ENCODE measurements at places on chromosomes 2 and 18. TPM values are rescaled to one million over a fixed set of nuclear protein-coding genes. Genes with fewer than 3 reads are reported as not detected.

The AGXT gene
- 0.16 TPM for total RNA-seq

The ANKRD62 gene
- not detected for total RNA-seq

DNA sequence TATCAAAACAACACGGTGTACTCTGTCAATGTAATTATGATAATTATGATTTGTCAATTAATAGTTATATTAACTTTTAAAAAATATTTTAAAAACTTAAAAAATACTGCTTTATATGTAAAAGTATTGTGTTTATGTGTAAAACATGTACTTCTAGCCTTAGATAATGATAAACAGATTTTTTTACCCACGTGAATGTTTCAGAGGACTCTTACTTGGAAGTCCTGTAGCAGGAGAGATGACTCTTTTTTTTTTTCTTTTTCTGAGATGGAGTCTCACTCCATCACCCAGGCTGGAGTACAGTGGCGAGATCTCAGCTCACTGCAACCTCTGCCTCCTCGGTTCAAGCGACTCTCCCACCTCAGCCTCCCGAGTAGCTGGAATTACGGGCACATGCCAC, 6.2 kb upstream of the MTCL1 start:
- no peak for DNase-seq

DNA sequence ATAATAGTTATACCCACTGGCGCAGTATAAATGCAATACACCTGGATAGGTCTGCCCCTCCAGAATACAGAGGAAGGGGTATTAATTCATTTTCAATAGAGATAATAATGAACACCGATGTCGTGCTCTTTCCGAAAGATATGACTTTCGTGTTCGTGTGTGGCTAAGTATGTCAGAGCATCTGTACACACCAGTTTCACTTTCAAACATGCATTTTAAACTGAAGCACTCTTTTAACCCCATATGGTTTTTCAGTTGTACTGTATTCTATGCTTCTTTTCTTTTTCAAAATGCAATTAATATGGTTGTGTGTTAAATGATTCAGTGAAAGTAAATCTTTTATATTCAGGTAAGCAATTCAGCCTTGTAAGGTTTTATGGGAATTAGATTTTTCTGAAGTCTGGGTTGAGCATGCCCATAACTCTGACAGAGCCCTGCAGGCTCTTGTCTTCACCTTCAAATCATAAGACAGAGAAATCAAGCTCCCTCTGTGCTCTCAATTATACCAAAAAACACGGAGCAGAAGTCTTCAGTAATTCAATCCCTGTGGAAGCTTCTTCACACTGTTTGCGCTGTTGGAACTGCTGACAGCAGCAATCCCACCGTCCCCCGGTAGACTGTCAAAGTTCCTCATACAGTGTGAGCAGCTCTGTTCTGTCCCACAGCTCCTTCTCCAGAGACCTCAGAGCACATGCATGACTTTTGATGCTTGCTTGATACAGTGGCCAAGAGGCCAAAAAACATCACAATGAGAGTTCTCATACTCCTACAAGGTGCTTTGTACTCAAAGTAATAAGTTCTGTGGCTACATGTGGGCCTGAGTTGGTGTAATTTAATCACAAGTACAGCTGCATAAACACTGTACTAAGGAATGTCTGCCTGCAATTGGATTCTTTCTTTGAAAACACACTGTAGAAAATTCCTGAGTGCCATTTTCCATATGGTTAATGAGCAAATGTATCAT, 186.8 kb downstream of the ZNF521 start:
- DNase-seq: no peak

DNA sequence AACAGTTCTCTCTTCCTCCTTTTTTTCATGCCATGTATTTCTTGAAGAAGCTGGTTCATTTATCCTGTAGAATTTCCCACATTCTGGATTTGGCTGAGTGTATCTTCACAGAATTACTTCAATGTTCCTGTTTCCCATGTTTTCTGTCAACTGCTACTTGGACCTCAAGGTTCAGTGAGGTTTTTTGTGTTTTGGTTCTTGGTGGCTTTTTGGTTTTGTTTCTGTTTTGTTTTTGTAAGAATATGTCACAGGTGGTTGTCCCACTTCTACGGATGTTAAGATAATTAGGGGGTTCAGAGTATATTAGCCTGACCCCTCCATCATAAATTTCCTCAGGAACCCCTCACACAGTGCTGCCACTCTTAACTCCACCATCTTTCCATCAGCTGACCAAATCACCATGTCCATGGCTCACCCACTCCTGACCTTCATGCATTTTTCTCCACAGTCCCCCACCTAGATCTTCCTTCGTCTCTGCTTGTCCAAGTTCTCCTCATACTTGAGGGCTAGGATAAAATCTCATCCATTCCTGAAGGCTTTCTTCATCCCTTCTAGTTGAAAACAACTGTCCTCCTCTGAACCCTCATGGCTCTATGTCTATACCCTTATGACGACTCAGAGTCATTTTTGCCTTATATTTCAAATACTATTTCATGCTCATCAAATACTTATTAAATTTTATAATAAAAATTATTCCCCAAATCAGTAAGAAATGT, 40.4 kb downstream of the PLEKHM3 start:
- DNase-seq: no peak

GRCh38 chr2:234579231-234579962, 82.5 kb upstream of the ARL4C start:
- DNase-seq: no peak
